Globus pallidus (tissue), 1 donor: ENCODE measurements at places on chromosomes 2 and 18.

DNA sequence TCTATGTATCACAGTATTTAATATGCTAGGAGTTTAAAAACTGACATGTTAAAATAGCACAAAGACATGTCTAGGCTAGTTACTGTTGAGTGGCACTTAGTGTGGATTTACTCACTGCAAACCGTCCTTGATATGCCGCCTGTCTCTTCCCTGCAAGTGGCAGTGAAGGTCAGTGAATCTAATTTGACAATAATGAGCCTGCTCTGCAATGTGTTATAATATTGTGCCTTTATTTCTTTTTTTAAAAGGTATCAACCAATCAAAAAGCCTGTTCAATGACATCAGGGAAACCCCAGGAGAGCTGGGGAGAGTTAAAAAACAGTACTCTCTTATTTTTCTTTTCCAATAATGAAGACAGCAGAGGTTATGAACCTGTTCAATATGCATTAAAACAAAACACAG lies 384.1 kb downstream of the ERBB4 start:
- DNase-seq, result no peak

GRCh38 chr18:65587491-65587890 lies 163.3 kb upstream of the CDH7 start:
- DNase-seq, result no peak

DNA sequence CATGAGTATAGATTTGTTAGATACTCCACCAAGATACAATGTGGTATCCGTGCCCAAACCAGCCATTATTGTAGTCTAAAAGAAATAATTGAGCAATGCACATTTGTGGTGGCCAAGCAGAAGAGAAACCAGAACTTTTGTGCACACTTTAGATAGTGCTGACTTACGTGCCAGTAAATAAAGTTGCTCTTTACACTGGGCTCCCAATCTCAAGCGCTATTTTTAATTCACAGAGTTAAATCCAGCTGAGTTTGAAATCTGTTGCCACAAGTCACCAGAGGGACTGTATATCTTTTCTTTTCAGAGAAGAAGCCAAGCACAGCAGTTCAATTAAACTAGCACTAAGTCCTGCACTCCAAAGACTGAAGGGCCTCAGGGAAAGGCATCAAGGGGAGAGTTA lies 680.4 kb downstream of the TDRD15 start:
- no peak for DNase-seq

DNA sequence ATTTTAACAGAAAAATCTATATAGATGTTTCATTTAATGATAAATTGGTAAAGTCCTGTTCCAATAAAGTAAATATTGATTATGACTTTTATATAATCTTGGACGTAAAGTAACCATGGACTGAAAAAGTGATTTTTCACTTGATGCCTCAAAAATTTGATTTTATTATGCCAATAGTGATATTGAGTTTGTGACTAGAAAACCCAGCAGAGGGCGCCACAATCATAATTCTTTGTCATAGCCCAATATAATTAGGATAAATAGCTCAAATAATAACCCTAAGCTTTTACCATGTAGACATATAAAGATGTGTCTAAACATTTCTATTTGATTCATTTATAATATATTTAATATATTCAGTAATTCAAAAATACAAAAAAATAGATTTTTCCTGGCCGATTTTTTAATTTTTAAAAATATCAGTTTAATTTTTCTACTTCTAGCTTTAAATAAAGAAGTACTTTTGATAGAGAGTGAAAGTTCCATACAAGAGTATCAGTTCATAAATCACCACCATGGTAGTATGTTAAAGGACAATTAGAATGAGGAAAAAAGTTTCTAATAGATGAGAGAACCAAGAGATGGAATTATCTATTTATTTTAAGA lies 30.7 kb downstream of the CAMKMT start:
- peak; percentile 33 for DNase-seq

- DNase-seq, result no peak
Observed at GRCh38 chr2:19369341-19369955, 11.0 kb upstream of the OSR1 start.

DNA sequence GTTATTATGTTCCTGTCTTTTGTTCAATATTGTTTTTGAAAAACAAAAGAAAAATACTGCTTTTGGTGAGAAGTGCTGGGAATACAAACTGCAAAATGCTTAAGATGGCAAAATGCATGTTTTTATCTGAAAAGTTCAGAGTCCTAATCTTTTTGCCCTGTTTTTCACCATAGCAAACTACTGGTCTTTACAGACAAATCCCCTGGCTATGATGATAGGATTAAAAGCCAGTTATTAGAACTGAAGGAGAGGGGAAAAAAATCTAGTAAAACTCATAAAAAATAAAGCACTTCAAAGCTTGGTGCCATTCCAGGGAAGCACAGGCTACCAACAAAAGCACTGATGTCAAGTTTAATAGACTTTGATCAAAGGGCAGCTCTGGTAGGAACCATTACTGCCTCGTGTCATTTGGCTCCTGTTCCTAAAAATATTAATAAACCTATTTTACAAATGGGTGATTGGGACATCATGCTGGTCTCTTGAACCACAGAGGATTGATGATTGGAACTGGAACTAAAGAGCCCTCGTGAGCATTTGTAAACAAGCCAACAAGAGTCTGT lies 194.7 kb downstream of the RAB3GAP1 start:
- no peak for DNase-seq
